ENCODE measurements at places on chromosomes 1 and 21.

DNA sequence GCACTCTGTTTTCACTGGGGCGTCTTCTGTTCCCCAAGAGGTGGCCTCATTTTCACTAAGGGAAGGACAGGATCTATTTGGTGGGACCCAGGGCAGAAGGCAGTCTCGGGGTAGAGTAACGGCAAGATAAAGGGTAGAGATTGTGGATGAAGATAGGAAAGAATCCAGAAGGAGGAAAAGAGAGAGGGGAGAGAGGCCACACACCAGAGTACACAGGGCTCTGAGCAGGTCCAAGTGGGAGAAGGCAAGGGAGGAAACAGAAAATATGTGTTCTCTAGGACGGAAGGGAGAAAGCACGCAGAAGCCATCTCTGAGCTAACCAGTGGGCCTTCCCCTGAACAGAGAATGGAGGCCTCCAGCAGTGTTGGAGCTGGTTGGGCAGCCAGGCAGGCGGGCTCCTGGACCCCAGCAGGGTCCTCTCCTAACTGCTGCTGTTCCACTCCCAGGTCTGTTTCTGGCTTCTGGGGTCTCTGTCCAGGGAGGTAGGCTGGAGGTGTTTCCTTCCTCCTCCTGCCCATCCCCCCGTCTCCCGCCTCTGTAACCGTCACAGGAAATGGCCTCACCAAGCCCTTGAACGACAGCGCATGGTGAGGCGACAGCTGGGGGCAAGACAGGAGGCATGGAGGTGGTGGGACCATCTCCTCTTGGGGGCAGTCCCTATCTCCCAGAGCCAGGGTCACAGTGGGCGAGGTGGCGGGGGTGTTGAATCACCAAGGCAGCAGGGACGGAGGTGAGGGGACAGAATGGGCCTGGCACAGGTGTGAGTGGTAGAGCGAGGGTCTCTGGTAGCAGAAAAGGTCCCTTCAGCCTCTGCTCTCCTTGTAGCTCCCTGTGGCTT lies 649 bp downstream of the PTPN7 start:
- DNase-seq: no peak

DNA sequence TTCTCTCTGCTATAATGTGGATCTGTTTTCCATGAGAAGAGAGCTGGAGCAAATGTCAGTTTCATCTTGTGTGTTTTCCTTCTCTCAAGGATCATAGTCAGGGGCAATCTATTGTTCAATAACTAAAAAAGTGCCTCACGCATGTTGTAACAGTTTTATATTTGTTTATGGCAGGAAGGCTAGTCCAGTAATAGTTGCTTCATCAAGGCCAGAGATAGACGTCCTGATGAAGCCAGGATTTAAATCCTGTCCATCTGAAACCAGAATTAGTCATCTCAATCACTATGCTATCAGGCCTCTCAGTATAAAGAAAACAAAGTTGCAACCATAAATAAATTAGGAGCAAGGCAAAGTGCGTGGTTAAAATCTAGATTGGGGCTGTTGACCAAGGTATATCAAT lies 30.2 kb upstream of the DUSP10 start:
- DNase-seq: no peak

DNA sequence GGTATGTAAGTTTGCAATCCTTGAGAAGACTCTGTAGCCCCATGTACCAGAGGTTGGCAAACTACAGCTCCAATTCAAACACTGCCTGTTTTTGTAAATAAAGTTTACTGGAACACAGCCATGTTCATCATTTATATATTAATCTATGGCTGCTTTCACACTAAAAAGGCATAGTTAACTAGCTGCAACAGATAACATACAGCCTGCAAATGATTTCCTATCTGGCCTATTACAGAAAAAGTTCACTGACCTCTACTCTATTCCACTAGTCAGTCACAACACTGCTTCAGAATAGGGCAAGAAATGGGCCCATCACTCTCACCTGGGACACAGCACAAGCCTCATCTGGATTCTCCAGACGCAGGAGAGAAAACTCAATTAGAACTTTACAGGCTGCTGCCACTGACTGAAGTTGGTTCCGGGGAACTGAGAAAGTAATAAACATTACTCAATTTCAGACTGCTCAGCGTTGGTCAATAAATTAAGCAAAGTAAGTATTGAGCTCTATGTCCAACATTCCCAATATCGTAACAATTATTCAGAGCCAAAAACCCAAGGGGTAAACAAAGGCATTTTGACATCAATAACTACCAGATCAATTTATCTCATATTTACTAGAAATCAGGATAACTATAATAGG lies 10.6 kb downstream of the UBR4 start:
- no peak for DNase-seq

DNA sequence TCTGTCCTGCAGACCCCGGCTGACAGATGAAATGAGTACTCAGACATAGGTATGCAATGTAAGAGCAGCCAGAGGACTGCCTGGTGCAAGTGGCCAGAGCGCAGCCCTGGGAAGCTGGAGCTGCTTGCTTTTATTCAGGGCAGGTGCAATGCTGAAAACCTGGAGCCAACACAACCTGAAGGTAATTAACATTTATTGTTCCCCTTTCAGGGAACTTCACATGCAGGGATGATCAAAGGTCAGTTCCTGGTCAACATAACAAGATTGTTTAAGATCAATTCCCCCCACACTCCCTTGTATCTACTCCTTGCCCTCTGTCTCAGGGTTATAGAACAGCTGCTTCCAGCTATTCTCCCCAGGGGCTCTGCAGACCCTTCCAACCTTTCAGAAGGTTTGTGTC lies 48.7 kb upstream of the PRELP start:
- DNase-seq: no peak
